NCI-H2081 (cell line): ENCODE measurements at places on chromosomes 2 and 18.

DNA sequence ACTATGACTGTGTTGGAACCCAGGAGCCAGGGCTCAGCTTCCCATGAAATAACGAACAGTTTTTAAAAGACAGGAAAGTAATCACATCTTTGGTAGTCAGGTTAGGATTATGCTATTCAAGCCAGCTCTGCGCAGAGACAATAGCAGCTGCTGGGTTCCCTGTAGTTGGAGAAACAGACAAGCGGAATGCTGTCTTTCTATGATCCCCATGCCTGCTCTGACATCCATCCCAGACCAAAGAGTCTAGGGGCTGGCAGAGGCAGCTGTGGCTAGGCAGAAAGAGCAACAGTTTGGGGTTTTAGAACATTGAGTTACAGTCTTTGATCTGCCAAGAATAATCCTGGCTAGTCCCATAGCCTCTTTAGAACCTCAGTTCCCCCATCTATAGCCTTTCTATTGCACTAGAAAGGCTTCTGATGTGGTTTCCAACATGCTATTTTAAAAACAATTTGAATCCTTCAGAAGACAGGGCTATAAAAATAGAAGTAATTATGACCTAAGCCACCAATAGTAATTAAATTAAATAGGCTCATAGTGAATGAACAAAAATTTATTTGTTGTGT is 146.8 kb downstream of the MTX2 start:
- DNase-seq = no peak

DNA sequence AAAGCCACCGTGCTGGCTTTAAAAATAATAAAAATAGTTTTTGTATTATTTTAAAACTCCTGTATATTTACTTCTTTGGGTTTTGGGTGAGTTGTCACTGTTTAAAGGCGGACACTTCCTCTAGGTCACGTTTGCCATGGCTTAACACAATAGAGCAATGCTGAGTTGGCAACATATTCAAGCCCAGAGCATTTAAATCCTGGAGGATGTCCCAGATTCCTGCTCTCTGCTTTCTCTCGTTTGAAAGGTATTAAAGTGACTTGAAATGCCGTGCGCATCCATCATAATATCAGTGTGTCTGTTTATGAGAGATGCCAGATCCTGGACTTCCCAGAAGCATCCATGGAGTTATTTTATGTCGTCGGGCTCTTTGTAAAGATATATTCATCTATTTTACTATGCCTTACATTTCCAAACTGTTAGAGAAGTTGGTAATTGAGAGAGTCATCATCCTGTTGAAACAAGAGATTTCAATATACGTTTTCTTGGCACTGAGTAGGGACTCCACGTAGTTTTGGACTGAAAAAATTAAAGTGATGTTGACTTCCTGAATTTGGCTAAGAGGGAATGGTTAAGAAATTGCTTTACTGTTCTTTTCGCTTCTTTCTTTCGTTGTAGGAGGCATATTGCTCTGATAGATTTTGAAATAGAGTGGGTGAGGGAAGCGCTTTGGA is 150.6 kb downstream of the ZNF236 start:
- DNase-seq = no peak

DNA sequence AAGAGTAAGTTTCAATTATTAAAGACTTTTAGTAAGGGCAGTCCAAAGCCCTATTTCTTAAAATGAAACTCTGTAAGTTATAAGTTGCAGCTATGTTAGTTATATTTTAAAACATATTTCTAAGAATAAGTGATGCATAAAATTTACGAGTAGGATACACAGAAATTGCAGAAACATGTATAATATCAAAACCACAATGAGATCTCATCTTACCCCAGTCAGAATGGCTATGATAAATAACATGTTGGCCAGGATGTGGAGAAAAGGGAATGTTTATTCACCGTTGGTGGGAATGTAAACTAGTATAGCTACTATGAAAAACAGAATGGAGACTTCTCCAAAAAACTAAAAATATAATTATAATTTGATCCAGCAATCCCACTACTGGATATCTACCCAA is 201.2 kb downstream of the CBLN2 start:
- no peak for DNase-seq

GRCh38 chr2:172759441-172759840 is 23.8 kb downstream of the RAPGEF4 start:
- DNase-seq = no peak

DNA sequence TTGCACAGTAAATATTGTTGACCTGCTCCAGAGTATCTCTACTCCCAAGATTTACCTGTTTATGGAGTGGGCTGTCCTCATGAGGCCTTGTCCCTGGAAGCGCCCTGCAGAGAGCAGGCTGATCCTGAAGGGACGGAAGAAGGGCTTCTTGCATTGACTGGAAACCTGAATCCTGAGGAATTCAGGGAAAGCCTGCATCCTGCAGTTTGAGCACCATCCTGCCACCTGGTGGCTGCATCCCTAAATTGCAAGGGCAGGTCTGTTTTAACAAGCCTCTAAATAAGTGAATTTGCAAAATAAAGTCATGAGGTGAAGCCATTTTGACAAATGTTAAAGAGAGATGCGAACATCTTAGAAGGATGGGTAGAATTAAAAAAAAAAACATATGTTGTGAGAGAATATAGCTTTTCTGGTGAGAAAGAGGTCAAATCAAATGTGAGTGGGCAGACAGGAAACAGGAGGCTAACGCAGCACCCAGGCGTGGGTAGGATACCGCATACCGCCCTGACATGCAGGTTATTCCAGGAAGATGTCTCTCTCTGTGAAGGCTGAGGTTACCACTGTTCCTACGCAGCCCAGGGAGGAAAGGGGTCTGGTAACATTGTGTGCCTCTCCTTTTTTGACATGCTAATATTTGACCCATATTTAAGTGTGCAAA is 754.9 kb downstream of the RNF144A start:
- DNase-seq = peak; percentile 16

GRCh38 chr2:238851761-238852160 is 3.9 kb downstream of the TWIST2 start:
- DNase-seq = no peak

DNA sequence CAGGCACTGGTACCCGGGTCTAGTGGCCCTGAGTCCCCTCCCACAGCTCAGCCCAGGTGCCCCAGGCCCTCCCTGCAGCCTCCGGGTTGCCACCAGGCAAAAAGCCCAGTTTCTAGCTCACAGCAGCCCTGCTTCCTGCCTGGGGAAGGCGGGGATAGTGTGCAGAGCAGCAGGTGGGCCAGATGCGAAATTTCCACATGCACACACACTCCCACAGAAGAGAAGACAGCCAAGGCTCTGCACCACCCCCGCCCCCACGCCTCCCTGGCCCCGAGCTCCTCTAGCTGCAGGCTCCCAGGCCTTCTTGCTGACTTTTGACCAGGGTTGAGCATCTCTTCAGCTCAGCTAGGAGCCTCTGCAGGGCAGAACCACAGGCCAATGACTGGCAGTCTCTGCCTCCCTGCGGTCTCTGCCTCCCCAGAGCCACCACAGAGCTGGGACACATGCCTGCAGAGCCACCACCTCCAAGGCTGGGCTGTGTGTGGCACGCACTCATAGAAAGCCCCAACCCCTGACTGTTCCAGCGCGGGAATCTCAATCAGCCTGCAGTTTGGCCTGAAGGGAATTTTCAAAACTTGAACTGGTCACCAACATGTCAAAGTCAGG is 7.2 kb downstream of the SLC66A2 start:
- peak; percentile 87 for DNase-seq

GRCh38 chr2:114083717-114084387 is 194.0 kb downstream of the ACTR3 start:
- no peak for DNase-seq

- no peak for DNase-seq
Observed at GRCh38 chr2:100390001-100390940, 27.2 kb downstream of the CHST10 start.

DNA sequence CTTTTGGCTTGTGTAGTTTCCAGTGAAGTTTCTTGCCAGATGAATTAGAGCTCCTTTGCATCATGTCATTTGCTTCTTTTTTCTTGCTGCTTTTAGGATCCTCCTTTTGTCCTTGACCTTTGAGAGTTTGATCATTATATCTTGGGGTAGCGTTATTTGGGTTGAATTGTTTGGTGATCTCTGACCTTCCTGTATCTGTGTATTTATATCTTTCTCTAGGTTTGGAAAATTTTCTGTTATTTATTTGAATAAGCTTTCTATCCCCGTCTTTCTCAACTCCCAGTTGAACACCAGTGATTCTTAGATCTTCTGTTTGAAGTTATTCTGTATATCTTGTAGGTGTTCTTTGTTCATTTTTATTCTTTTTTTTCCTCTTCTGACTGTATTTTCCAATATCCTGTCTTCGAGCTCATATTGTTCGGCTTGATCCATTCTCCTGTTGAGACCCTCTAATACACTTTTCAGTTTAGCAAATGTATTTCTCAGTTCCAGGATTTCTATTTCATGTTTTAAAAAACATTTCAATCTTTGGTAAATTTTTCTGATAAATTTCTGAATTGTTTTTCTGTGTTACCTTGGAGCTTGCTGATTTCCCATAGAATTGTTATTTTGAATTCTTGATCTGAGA is 20.8 kb downstream of the GALNT1 start:
- no peak for DNase-seq

- no peak for DNase-seq
Observed at GRCh38 chr2:177058747-177059146, 153.8 kb upstream of the HNRNPA3 start.

DNA sequence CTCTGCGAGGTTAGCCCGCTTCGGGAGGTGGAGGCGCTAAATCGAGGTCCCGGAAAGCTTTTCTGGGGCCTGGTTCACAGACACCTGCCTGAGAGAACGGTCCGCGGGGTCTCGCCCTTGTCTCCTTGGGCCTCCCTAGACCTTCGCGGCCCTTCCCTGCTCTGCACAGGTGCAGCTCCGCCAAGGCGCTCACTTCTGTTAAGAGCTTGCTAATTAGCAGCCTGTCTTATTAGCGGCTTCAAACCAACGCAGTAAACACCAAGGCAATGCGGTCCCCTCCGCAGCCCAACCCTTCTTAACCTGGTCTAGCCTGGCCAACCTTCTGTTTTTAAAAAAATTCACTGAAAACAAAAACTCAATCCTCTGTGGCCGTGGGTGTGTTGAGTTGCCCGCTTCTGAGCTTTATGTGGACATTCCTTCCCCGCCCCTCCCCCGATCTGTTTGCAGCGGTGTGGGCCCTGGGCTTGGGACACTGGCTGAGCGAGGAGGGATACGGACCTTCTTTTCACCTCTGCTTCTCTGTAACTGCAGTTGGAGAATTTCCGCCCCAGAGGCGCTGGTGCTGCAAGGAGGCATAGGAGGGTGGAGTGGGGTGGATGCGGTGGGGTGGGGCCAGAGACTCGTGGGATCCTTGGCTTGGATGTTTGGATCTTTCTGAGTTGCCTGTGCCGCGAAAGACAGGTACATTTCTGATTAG is 3.4 kb upstream of the HOXD4 start:
- DNase-seq = no peak

DNA sequence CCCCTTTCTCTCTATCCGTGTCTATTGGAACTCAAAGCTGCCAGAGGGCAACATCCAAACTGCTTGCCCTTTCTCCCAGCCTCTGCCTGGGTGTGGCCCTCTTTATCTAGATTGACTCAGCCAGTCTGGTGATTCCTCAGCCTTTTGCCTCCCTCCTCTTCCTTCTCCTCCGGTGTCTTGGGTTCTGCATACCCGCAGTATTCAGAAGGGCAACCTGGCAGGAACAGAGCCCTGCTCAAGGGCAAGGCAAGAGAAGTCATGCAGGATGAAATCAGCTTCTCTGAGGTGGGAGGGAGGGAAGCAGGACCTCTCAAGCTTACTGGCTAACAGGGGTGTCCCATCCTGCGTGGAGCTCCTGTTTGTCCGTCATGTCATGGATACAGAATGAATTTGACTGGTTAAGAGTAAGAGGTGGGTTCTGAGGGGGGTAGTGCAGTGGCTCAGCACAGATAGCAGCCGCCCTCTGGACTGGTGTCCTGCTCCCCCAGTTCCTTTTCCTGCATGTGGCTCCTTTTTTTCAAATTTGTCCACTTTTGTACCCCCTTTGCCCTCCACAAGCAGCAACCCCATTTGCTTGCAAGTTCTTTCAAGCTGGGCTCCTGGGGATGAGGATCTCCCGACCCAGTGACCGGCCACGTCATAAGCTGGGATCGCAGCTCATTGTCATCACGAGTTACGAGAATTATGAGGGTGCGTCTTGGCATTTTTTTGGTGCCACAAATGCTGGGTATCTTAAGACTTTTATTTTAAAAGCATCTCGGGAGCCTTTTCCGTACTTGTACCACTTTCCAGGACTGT is 154.1 kb downstream of the FHOD3 start:
- DNase-seq = no peak

GRCh38 chr2:233813236-233814055 is 35.3 kb downstream of the MROH2A start:
- no peak for DNase-seq

DNA sequence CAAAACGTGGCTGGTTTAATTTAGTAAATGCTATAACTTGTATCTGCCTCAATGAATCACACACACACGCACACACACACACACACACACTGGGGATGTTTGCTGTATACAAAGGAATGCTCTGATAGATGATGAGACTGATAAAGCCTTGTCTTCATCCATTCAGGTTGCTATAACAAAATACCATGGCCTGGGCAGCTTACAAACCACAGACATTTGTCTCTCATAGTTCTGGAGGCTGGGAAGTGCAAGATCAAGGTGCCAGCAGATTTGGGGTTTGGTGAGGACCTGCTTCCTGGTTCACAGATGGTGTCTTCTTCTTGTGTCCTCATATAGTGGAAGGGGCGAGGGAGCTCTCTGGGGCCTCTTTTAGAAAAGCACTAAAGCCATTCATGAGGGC is 149.5 kb upstream of the HDAC4 start:
- DNase-seq = no peak

DNA sequence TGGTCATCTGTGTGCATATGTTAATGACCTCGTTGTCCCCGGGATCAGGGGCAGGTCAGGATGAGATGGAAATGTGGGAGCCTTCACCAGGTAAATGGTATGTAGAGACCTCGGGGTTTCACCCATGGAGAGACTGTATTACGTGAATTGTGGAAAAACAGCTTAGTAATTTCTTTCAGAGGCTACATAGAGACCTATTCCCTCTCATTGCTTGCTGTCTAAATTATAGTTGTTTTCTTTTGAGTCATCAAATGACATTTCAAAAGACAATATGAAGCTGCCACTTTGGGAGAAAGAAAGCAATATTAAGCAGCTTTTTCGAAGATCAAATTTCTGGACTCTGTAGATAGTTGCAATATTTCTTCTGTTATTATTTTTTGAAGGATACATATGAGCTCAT is 20.4 kb downstream of the ADAM23 start:
- DNase-seq = no peak

GRCh38 chr2:66698091-66698490 is 263.2 kb downstream of the MEIS1 start:
- DNase-seq = no peak

DNA sequence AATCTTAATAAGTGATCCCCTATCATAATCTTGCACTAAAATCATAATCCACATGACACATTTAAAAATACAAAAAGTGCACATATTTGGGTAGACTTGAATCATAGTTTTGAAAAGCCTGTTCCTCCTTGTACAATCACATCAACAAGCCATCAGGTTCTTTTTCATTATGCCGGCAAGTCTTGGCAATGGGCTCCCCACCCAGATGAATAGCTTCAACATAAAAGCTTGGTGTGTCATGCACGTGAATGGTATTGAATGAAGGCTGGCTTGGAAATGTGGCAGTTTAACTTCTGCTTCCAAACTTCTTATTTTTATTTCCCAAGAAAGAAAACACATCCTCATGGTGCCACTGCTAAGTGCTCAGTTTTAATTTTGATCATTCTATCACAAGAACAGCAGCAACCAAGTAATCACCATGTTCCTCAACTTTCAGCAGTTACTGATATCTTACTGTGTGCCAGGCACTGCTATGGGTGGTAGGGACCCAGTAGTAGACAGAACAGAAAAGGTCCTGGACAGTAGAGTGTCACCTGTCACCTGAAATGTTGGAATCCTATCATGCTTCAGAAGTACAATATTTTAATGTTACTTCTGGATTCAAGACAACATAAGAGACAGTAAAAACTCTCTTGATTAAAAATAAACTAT is 89.9 kb downstream of the AP1S3 start:
- no peak for DNase-seq
